Stimulated activated CD4-positive, alpha-beta T cell treated with anti-CD3 and anti-CD28 coated beads, Interleukin-4, amount 100 ng/mL, for 4 hours (primary cell): ENCODE measurements at places on chromosomes 16 and 17.

DNA sequence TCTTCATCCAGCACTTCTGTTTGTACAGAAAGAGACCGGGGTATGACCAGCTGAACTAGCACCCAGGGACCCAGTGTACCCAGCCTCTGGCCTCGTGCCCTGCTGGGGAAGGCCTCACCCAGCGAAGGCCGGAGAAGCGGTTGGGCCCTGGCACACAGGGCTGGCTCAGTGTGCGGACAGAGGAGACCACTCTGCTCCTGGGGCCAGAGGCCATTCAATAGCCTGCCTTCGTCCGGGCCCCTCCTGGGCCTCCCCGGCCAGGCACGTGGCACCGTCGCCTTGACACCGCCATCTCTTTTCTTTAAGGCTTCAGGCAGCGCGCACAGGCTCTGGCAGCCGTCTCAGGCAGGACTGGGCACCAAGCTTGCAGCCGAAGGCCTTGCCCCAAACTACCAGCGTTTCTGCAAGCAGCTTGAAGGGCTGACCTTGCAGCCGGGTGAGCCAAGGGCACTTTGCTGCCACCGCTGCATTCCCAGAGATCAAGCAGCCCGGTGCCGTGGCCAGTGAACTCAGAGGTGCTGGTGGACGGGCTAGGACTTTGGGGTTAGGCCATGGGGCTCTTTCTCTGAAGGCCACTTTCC is 8.0 kb downstream of the TAX1BP3 start:
- DNase-seq = no peak

DNA sequence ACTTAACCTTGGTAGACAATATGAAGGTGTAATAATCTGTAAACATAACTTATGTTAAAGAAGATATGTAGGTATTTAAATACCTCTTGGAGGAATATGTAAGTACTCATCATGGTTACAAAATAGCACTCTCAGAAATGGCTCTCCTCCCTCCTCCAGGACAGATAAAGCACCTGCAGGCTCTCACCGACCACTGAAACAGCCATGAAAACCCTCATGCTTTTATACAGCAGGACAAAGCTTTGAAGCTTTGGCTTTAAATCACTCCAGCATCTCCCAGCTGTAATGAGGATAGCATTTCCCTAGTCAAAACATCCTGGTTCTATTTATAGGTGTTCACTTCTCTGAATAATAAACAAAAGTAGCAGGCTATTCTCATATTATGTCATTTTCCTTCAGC is 69.1 kb upstream of the PMFBP1 start:
- DNase-seq = no peak

DNA sequence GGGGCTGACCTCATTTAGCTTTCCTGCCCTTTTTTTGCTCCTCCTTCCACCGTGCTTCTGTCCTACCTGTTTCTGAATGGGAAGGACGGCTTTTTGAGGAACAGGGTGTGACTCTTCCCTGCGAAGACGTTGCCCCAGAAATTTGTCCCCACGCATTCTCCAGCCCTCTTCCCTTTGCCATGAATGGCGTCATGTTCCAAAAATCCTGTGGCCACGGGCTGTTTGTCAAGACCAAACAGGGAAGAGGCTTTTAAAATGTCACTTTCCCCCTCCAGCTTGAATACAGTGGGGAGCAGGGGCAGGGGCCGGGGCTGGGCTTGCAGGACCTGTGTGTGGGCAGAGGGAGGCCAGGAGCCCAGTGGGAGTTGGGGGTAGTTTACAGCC is 13.9 kb downstream of the MPRIP start:
- no peak for DNase-seq

- DNase-seq = peak; percentile 34
These were observed 38.4 kb upstream of the ARL4D start for GRCh38 chr17:43360376-43360738.

DNA sequence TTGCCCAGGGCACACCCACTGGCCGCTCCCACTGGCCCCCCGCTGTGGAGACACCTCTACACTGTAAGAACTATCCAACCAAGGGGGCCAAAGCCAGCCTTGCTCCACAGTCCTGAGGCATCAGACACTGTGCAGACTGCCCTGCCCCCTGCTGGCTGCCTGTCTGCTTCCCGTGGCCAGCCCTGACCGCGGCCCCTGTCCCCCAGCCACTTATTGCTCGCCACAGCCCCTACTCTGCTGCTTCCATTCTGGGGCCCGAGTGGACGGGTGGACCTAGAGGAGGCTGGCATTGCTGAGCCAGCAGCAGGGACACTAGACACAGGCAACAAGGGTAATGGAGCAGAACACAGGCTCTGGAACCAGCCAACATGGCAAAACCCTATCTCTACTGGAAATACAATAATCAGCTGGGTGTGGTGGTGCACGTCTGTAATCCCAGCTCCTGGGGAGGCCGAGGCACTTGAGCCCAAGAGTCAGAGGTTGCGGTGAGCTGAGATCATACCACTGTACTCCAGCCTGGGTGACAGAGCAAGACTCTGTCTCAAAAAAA is 19.7 kb upstream of the LRRC37A3 start:
- DNase-seq = peak; percentile 65

DNA sequence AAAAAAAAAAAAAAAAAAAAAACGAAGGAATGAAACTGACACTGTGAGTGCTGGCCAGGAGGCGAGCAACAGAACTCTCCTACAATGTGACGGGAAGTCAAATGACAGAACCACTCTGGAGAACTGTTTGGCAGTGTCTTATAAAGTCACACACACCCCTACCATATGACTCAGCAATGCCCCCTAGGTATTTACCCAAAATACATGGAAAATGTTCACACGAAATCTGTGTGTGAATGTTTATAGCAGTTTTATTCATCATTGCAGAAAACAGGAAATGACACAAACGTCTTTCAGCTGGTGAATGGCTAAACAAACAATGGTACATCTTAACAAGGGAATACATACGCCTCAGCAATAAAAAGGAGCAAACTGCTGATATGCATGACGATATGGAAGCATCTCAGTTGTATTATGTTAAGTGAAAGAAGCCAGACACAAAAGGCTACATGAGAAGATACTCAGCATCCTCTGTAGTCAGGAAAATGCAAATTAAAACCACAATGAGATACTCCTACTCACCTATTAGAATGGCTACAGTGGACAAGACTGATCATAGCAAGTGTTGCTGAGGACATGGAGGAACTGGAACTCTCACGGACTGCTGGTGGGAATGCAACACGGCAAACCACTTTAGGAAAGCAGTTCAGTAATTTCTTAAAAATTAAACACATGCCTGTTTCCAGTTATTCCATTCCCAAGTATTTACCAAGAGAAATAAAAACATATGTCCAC is 74.7 kb downstream of the TBC1D16 start:
- DNase-seq = no peak

GRCh38 chr16:8108991-8109509 is 481.3 kb downstream of the TMEM114 start:
- no peak for DNase-seq

DNA sequence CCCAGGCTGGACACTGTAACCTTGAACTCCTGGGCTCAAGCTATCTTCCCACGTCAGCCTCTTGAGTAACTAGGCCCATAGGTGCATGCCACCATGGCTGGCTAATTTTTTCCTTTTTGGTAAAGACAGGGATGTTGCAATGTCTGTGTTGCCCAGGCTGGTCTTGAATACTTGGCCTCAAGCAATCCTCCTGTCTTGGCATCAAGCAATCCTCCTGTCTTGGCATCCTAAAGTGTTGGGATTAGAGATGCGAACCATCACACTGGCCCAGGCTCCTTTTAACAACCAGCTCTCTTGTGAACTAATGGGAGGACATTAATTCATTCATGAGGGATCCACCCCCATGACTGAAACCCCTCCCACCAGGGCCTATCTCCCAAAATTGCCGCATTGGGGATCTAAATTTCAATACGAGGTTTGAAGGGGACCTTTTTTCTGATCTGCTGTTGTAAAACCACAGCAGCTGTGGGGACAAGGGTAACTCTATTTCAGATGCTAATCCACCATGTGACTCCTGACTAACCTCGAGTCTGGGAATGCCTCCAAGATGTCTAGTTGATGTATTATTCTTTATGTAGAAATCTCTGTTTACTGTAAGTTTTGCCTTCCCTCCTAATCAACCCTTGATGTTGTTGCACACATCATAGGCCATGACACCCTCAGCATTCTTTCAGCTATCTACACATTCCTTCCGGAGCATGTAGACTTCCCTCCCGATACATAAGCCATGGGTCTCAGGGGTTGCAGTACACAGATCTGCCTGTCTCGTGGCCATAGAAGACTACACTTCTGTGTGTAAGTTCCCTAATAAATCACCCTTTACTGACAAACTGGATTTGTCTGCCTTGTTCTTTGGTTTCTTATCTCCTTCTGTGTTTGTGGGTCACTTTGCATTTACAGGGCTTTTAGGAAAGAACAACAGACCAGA is 37.6 kb downstream of the RNF112 start:
- DNase-seq = no peak
